Gastrocnemius medialis (tissue), 4 donors: ENCODE measurements at places on chromosomes 5 and 9. TPM values are rescaled to one million over a fixed set of nuclear protein-coding genes. Genes with fewer than 3 reads are reported as not detected.

The CTXN3 gene
- not detected for total RNA-seq

GRCh38 chr5:134370311-134370870 lies 978 bp upstream of the UBE2B start:
- H3K36me3 ChIP-seq = no peaks in the 10 kb centered on the region
- DNase-seq = no peak
- no peaks in the 10 kb centered on the region for H3K27me3 ChIP-seq
- peak overlapping the region; percentile 98 for H3K27ac ChIP-seq
- H3K4me3 ChIP-seq = peak overlapping the region; percentile 98

DNA sequence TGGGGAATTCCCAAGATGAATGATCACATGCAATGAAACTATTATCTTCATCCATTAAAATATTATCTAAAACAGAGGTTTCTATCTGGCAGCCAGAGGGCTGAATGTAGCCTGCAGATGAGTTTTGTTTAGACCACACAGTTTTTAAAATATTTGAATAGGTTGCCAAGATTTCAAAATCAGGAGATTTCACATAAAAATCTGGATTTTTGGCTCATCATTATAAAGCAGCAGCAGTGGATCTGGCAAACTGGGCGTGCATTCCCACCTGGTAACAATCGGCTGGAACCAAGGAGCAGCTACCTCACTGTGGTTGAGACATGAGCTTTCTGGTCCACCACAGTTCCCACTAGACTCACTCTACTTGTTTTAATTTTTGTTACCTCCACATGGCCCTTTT lies 155.1 kb downstream of the BNC2 start:
- no peaks in the 10 kb centered on the region for H3K27me3 ChIP-seq
- H3K4me1 ChIP-seq = peaks cover 26% of the 10 kb centered on the region
- H3K27ac ChIP-seq = no peak overlapping the region
- no peaks in the 10 kb centered on the region for H3K36me3 ChIP-seq
- H3K4me3 ChIP-seq = no peak overlapping the region

- no peak overlapping the region for H3K4me3 ChIP-seq
- H3K27me3 ChIP-seq = no peaks in the 10 kb centered on the region
- peaks cover 12% of the 10 kb centered on the region for H3K4me1 ChIP-seq
- no peaks in the 10 kb centered on the region for H3K36me3 ChIP-seq
Observed at GRCh38 chr9:128685636-128686489, 3.2 kb upstream of the SET start.

DNA sequence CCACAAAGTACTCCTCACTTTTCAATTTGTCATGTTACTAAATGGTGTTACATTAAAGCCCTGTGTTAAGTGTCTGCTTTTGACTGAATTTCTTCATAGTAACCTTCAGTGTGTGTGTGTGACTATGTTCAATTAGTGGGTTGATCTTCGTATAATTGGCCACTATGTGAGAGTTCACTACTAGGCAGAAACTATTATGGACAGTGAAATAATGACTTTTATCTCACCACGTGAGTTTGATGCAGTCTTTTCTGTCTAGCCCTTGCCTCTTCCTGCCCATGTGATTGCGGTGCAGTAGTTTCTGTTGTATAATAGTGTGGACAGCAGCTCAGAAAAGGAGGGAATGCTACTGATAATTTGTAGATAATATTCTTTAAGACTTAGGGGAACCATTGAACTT lies 1.8 kb upstream of the MAML1 start:
- no peak overlapping the region for H3K27ac ChIP-seq
- no peak for DNase-seq

DNA sequence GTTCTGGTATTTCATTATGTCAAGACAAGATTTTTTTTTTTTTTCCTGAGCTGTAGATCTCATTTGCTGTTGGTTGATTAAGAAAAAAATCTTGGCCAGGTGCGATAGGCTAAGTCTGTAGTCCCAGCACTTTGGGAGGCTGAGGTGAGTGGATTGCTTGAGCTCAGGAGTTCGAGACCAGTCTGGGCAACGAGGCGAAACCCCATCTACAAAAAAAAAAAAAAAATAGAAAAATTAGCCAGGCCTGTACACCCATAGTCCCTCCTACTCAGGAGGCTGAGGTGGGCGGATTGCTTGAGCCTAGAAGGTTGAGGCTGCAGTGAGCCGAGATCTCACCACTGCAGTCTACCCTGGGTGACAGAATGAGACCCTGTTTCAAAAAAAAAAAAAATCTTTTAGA lies 12.2 kb downstream of the CDC42SE2 start:
- H3K27me3 ChIP-seq = no peaks in the 10 kb centered on the region
- peaks cover 12% of the 10 kb centered on the region for H3K4me1 ChIP-seq
- H3K36me3 ChIP-seq = no peaks in the 10 kb centered on the region
- no peak overlapping the region for H3K4me3 ChIP-seq
- H3K27ac ChIP-seq = no peak overlapping the region
- DNase-seq = no peak

DNA sequence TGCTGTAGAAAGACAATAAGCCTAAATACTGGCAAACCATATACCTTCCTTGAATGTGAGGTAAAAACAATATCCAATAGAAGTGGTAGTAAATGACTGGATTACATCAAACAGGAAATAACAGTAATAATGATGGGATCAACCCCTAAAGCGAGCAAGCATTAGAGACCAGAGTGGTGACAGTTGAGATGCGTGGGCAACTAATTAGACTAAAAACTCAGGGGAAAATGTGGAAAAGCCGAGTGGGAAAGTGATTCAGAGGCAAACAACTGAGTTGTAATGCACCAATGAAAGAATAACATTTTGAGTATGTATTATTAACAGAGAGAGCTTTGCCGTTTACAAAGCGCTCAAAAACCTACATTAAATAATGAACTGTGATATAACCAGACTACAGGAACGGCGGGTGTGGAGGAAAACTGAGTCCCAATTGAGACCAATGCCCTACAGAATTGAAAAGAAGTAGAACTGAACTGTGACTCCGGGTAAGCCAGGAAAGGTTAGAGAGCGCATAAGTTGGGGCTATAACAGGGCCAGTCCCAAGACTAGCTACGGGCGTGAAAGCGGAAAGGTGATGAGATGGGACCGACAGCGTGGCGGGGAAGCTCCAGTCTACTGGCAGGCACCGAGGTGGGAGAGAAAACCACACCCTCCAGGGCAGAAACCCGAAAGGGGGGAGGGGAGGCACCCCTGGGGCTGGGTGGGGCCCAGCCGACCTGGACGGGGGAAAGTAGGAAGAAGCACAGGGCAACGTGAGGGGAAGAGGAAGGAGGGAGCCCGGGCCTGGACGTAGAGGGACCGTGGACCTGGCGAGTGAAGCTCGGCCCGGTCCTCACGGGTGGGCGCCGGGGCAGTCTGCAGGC lies 592 bp downstream of the UBAP2 start:
- H3K36me3 ChIP-seq = no peaks in the 10 kb centered on the region
- DNase-seq = peak; percentile 26
- H3K27ac ChIP-seq = peak overlapping the region; percentile 95
- H3K4me1 ChIP-seq = peaks cover 22% of the 10 kb centered on the region
- H3K27me3 ChIP-seq = no peaks in the 10 kb centered on the region

- no peak overlapping the region for H3K27ac ChIP-seq
- peaks cover 32% of the 10 kb centered on the region for H3K4me1 ChIP-seq
- no peak overlapping the region for H3K4me3 ChIP-seq
Observed at GRCh38 chr9:89436963-89437625, 60.8 kb downstream of the SEMA4D start.

DNA sequence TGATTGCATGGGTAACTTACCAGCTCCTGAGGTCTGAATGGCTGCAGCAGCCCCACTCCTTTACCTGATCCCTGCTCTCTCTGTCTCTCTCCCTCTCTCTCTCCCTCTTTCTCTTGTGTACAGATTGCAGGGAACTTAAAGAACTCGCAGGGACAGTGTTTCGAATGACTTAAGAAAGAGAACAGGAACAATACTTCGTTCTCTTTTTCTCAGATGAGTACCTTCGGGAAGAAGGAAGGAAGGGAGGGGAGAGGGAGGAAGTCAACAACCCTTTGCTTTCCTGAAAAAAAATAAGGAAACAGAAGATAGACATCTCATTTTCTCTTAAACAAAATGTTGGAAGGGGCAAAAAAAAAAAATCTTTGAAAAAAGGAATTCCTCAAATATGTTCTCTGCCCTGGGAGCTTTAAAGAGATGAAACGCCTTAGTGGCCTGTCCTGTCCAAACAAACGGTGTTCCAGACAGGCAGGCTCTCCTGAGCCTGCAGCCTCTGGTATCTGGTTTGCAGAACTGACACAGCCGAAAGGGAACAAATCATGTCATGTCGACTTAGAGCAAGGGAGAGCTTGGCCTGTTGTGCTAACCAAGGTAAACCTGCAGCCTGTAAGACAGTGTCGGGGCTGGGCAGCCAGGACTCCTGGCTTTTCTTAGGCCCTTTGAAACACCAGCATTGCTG lies at the start of gene ZNF366:
TSS of gene ZNF366 (minus strand) at position 180 of the 676 bp plus-strand sequence. CDS start 45,914 bp downstream, outside the sequence.
- H3K27me3 ChIP-seq = no peaks in the 10 kb centered on the region
- H3K4me1 ChIP-seq = peaks cover 91% of the 10 kb centered on the region
- peak within 1 kb of the TSS; percentile 23 for H3K4me3 ChIP-seq
- H3K36me3 ChIP-seq = no peaks in the 10 kb centered on the region

GRCh38 chr5:117455236-117456233 lies 880.9 kb upstream of the SEMA6A start:
- no peak overlapping the region for H3K27ac ChIP-seq
- H3K27me3 ChIP-seq = no peaks in the 10 kb centered on the region
- no peaks in the 10 kb centered on the region for H3K4me1 ChIP-seq

DNA sequence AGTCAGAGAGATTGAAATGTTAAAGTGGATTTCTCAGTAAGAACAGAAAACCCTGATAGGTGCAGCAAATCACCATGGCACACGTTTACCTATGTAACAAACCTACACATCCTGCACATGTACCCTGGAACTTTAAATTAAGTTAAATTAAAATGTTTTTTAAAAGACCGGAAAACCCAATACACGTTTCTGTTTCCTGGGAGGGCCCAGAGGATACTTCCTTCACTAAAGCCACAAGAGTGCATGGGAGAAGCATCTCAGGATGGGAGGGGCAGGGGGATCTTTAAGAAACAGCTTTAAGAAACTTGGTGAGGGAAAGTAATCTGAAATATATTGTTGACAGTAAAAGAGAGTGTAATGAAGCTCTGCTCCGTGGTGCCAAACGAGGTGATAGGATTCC lies 164.7 kb upstream of the PTGER4 start:
- no peaks in the 10 kb centered on the region for H3K4me1 ChIP-seq
- no peak overlapping the region for H3K4me3 ChIP-seq
- no peaks in the 10 kb centered on the region for H3K36me3 ChIP-seq
- H3K27ac ChIP-seq = no peak overlapping the region
- no peak for DNase-seq

- H3K4me1 ChIP-seq = peaks cover 16% of the 10 kb centered on the region
- peak overlapping the region; percentile 29 for H3K27ac ChIP-seq
- DNase-seq = no peak
- no peaks in the 10 kb centered on the region for H3K27me3 ChIP-seq
Observed at GRCh38 chr9:136533775-136534157, 12.1 kb downstream of the NOTCH1 start.

The PAX5 gene
- total RNA-seq = 0.19 TPM

DNA sequence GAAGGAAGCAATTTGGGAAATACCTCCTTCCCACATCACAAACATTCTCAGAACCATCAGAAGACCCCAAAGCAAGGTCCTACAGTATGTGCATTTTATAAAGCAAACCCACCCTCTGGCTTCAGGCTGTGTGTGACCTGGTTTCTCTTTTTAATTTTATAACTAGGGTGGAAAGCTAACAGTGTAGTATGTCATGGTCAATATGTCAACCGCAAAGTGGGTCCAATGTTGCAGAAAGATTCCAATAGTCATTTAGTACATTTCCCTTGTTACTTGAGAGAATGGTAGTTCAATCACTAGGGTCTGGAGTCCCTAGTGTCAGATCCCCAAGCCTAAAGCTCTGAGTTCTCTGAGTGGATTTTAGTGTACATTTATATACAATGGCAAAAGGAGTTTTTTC lies 96.2 kb downstream of the FGF1 start:
- no peaks in the 10 kb centered on the region for H3K4me1 ChIP-seq
- H3K36me3 ChIP-seq = no peaks in the 10 kb centered on the region
- no peak for DNase-seq
- no peak overlapping the region for H3K4me3 ChIP-seq
- no peak overlapping the region for H3K27ac ChIP-seq
- H3K27me3 ChIP-seq = no peaks in the 10 kb centered on the region

DNA sequence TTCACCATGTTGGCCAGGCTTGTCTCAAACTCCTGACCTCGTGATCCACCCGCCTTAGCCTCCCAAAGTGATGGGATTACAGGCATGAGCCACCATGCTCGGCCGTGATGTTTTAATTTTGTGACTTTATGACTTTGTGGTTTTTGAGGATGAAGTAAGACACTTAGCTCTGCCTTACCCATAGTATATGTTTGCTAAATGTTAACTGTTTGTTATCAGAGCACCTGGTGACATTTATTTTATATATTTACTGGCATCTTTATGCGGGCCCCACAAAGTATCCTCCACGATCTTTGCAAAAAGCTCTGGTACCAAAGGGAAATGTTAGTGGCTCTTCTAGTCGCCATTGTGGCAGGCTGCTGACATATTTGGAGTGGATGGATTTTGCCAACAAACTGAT lies 6.7 kb downstream of the SLC23A1 start:
- no peak overlapping the region for H3K27ac ChIP-seq
- no peak for DNase-seq
- H3K36me3 ChIP-seq = peaks cover 10% of the 10 kb centered on the region
- H3K4me1 ChIP-seq = peaks cover 14% of the 10 kb centered on the region

The HNRNPAB gene
- 84.2 TPM for total RNA-seq

GRCh38 chr9:120383999-120384924 lies 195.7 kb downstream of the CDK5RAP2 start:
- no peaks in the 10 kb centered on the region for H3K36me3 ChIP-seq
- DNase-seq = no peak
- no peak overlapping the region for H3K4me3 ChIP-seq
- no peak overlapping the region for H3K27ac ChIP-seq

The MOB3B gene
- 14.3 TPM for total RNA-seq

GRCh38 chr9:69376651-69377050 lies 51.6 kb downstream of the ENTREP1 start:
- peaks cover 51% of the 10 kb centered on the region for H3K4me1 ChIP-seq
- no peak overlapping the region for H3K4me3 ChIP-seq
- H3K27ac ChIP-seq = peak overlapping the region; percentile 98
- peaks cover 7% of the 10 kb centered on the region for H3K36me3 ChIP-seq
- no peaks in the 10 kb centered on the region for H3K27me3 ChIP-seq

The GCNT1 gene
- 3.5 TPM for total RNA-seq

The ARL14EPL gene
- not detected for total RNA-seq

GRCh38 chr9:72210522-72210921 lies 61.3 kb downstream of the GDA start:
- H3K4me3 ChIP-seq = no peak overlapping the region
- H3K27me3 ChIP-seq = no peaks in the 10 kb centered on the region
- H3K36me3 ChIP-seq = no peaks in the 10 kb centered on the region
- no peak overlapping the region for H3K27ac ChIP-seq

GRCh38 chr9:114613919-114614318 lies 2.8 kb downstream of the TMEM268 start:
- no peak for DNase-seq
- no peaks in the 10 kb centered on the region for H3K27me3 ChIP-seq
- H3K4me3 ChIP-seq = no peak overlapping the region
- no peaks in the 10 kb centered on the region for H3K36me3 ChIP-seq

DNA sequence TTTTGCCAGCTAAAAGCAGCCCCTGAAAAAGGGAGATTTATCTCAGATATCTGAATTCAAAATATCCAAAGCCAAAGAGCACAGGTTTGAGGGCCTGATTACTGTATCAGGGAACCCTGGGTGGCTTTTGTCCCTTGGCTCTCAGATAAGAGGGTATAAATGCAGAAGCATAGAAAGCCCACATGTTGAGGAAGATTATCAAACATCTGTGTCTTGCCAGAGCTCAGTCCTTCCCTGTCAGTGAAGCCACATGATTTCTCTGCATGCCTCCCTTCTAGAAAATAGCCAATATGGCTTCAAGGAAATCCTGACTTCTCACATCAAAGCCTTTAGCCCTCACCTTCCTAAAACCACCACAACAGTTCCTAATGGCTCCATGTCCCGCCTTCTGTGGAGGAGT lies 408.0 kb upstream of the DMAC1 start:
- H3K36me3 ChIP-seq = no peaks in the 10 kb centered on the region
- H3K27ac ChIP-seq = no peak overlapping the region
- no peaks in the 10 kb centered on the region for H3K4me1 ChIP-seq
- no peaks in the 10 kb centered on the region for H3K27me3 ChIP-seq

The NOL8 gene
- total RNA-seq = 14.6 TPM

The SOX30 gene
- total RNA-seq = not detected
